Activated T-cell treated with anti-CD3 and anti-CD28 coated beads for 48 hours (primary cell): ENCODE measurements at places on chromosomes 7 and 10.

- no peak for DNase-seq
These were observed 71.2 kb downstream of the AOAH start for GRCh38 chr7:36653008-36653662.

DNA sequence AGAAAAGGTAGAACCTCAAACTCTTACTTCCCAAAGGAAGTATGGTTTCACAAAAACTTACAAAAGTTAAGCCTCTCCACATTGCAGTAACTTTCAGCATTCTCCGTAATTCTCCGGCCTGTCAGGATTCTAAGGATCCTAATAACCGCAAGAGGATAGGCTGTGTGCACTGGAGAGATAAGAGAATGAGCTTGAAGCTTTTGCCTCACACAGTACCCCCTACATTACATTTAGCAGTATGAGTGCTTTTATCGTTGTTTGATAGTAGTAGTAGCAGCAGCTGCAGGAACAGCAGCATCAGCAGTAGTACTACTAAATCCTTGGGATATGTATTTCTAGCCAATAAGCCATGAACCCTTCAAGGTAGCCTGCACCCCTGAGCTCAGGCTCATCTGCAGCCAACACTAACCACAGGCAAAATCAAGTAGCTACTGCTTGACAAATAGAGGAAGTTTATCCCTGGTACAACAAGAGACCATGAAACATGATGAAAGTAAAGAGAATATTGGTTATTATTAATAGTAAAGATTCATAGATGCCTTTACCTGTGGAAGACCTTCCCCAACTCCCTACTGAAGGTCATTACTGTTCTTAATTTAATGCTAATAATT is 222.6 kb upstream of the CNTNAP2 start:
- no peak for DNase-seq

DNA sequence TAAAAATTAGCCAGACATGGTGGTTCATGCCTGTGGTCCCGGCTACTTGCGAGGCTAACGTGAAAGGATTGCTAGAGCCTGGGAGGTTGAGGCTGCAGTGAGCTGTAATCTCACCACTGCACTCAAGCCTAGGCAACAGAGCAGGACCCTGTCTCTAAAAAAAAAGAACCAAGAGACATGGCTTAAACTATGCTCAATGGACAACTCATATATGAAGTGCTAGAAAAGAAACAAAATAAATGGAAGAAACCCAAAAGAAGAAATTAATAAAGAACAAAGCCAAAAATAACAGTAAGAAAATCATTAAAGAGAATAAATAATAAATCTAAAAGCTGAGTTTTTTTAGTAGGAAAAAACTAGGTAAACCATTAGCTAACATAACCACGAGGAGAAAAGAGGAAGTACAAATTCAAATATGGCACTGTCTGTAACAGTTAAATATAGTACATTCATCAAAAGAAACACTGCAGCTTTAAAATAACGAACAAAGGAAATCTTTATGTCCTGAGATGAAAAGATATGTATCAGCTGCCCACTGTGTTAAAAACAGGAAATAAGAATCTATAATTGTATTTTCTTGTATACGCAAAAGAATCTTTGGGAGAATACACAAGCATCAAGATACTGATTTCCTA is 48.7 kb downstream of the UPF2 start:
- no peak for DNase-seq

DNA sequence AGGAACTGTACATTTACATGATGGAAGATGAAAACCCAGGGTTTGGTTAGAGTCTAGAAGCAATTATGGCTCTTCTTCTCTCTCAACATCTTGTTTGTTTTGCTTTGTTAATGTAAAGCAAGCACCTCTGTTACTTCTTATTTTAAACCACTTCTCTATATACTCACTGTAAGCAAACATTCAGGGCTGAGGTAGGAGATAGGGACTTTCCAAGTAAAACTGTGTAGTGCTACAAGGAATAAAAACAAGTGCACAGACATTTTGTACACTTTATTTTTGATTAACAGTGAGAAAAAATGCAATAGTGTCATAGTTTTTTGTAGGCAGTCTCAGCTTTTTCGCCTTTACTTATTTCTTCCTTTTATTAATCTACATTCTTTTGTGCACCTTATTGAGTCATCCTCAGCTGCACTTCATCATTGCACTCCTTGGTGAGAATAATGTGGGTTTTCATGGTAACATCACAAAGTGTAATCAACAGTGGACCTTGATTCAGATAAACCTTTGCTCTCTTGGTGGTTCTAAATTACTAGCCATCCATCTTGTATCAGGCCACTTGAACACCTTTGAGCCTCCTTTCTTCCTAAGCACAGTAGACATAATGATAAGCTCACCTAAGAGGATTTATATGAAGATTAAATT is 52.9 kb downstream of the ELMO1 start:
- DNase-seq: no peak

DNA sequence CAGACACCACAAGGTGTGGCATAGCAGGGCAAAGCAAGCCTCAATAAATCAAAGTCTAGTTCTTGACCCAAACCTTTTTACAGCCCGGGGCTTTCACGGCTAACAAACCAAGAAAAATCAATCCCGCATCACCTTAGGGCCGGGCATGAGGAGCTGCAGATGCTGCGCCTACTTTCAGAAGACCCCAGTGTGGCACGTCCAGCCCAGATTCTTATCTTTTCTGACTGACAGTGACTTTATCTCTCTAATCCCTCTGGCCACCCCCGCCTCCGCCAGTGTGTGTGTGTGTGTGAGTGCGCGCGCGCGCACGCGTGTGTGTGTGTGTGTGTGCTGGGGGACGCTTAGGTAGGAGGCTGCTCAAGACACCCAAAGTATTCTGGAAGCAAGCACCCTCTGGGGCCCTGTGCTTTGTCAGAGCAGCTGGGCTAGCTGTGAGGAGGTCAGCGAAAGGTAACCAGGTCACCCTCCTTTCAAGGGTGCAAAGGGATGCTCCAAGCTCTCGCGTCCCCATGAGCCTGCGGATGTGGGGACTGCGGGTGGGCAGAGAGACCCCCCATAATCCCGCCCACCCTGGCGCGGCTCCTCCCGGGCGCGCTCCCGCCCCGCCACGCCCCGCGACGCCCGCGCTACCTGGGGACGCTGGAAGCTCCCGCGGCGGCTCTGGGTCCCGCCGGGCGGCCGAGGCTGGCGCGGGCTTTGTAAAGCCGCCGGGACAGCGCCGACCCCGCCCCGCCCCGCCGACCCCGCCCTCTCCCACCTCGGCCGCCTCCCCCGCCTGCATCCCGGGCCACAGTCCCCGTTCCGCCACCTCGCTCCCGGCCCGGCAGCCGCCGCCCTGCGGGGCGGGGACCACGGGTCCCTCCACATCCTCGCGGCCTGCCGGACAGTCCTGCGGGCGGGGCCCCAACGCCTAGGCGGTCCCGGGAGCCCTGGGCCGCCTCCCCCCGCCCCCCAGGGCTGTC is 57.1 kb upstream of the RHOBTB1 start:
- peak; percentile 1 for DNase-seq

DNA sequence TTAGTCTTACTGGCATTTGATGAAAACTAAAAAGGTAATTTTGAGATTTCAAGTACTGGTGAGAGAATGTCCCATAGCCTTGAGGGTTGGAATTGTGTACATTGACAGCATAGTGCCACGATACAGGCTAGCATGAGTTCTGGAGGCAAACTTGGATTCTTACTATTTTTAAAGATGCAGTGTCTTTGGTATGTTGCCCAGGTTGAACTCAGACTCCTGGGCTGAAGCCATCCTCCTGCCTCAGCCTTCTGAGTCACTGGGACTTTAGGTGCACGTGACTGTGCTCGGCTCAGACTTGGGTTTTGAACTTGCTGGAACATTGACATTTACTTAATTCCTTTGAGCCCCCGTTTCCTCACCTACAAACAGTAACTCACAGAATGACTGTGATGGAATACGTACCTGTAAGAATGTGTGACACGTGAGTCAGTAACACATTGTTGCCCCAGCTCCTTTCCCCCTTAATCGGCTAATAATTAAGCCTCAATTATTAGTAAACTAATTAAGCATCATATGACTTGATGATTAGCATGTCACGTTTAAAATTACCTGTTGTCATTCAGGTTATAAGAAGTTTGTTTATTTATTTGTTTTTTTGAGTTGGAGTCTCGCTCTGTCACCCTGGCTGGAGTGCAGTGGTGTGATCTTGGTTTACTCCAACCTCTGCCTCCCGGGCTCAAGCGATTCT is 10.6 kb downstream of the DNAJB6 start:
- DNase-seq: no peak

DNA sequence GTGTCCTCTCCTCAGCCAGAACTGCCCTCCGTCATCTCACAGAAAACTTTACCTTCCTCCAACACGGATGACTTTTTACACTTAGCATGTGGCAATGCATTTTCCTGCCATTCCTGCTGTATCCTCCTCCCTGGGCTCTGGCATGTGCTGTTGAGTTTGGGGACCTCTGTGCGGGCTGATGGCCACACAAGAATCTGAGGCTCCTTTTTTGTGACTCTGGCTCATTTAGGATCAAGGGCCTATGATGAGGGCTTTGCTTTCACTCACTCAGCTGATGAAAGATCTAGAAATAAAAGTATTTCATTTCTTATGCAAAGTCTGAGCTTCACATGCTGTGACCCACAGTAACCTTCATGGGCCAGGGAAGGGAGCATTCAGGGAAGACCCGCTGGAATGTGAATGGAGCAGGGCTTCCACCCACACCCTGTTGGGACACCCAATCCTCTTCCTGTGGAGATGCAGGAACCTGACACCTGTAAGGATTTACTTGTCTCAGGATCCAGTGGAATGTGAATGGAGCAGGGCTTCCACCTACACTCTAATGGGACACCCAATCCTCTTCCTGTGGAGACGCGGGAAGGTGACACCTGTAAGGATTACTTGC is 500.3 kb upstream of the MKI67 start:
- DNase-seq: no peak

GRCh38 chr10:6270951-6271350 is 68.2 kb downstream of the PFKFB3 start:
- DNase-seq: no peak

DNA sequence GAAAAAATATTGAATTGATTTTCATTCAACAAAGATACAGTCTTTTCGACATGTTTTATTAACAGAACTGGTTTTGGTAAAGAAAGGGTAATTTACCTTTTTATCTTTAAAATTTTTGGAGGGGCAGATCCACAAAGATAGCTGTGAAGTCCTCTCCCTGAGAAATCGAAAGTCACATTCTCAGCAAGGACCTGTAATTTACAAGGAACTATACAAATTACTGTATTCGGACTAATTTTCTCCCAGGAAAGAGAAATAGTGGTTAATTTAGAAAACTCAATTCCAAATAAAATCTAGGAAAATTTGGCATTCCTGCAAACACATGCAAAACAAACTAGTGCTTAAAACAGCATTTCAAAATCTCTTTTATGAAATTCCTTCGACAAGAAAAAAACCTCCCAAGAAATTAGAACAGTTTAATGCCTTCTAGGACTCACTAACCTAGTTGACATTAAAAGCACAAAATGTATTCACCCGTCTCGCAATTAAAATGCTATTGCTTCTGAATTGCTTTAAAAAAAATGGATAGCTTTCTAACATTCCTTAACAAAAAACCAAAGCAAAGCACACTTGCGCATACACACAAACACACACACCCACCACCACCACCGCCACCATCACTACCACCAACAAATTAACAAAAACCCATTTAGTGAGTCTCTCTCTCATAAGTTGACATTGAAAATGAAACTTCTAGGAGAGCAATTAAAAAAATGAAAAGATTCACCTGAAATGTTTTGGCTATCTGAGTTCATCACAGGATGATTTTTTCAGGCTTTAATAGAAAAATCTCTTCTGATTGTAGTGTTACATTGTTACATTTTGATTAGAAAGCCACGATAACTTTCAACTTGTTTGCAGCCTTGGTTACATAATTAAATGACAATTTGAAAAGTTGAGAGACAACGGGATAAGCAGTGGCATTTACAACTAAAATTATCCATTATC is 4.0 kb upstream of the NKX2-3 start:
- DNase-seq: no peak

DNA sequence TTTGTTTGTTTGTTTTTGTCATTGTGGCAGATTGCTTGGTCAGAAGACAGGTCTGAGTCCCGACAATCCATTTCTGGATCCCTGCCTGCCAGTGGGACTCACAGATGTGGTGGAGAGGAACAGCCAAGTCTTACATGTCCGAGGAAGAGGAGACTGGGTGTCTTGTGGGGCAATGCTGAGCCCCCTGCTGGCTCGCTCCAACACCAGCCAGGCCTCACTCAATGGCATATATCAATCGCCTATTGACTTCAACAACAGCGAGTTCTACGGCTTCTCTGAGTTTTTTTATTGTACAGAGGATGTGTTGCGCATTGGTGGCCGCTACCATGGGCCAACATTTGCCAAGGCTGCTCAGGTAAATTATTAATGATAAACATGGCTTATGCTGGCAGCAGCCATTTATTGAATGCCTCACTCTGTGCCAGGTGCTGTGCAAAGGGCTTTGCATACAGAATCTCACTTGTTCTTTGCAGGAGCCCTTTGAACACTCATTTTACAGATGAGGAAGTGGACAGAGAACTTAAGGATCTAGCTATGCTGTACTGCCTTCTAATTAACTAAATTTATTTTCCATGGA is 33.3 kb downstream of the COX15 start:
- DNase-seq: no peak

DNA sequence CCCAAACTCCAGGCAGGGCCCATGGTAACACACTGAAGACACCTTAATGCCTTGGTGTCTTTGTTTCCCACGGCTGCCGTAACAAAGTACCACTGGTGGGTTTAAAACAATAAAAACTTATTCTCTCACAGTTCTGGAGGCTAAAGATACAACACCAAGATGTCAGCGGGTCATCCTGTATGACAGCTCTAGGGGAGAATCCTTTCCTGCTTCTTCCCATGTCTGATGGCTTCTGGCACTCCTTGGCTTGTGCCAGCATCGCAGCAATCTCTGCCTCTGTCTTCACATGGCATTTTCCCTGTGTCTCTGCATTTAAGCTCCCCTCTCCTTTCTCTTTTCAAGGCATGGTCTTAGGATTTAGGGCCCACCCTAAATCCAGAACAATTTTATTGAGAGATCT is 33.1 kb downstream of the PRSS2 start:
- DNase-seq: no peak

DNA sequence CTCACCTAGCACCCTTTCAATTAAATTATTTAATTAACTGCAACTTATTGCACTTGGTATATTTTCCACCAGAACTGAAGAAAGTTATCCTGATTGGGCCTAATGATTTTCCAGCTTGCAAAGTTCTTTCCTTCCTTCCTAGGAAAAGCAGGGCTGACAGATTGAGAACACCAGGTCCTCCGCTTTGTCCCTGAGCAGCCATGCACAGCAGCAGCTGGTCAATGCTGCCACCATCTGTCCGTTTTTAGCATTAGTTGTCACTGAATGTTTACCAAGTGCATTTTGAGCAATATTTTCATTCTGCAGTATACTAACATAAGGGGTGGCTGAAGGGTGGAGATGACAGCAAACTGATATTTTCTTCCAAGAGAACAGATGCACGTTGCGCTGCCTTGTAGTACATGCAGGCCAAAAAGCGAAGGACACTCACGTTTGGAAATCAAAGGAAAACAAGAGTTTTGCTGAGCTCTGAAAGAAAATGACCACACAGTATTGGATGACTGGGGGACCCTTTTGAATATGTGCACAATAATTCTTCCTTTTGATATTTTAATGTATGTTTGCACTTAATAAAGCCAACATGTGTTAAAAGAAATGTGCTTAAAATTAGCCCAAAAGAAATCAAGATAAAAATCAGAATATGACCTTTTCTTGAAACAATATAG is 248.8 kb upstream of the PTN start:
- no peak for DNase-seq

- DNase-seq: no peak
These were observed 1.9 kb upstream of the ARHGAP22 start for GRCh38 chr10:48606530-48607355.
